Activated CD8-positive, alpha-beta memory T cell treated with anti-CD3 and anti-CD28 coated beads, Interleukin-2, amount 50 U/mL, for 4 hours (primary cell): ENCODE measurements at places on chromosomes 5 and 9.

DNA sequence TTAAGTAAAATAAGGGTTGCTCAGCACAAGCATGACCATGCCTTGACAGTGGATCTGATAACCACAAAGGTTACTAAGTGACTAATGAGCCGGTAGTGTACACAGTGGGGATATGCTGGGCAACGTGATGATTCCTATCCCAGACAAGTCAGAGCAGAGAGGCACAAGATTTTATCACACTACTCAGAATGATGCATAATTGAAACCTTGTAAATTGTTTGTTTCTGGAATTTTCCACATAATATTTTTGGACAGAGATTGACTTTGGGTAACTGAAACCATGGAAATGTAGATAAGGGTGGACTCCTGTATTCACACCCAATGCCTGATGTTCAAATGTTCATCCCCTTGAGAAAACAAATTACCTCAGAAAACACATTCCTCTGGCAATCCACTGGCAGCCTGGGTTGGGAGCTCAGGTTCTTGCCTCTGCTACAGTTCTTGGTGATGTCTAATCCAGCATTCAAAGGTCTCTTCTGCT, 16.2 kb upstream of the ERAP1 start:
- DNase-seq, result no peak

- DNase-seq, result no peak
Observed at GRCh38 chr5:33850100-33850594, 41.6 kb downstream of the ADAMTS12 start.

- no peak for DNase-seq
Observed at GRCh38 chr9:134206311-134207300, 42.2 kb upstream of the RNU6ATAC start.

DNA sequence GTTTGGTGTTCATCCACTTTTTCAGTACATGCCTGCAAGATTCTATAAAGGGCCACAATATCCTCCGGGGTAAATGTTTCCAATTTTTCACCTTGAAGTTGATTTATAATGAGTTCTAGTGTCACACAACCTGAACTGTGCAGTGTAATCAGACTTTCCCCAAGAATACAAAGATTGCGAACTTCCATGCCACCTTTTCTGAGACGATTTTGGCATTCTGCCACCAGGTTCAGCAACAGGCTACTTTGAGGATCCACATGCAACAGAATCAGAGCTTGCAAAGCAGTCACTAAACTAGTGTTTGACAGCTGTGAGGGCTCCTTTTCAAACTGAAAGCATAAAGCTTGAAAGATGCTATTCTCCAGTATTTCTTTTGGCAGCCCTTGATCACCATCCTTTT, 1.6 kb downstream of the FASTKD3 start:
- DNase-seq, result no peak

- no peak for DNase-seq
Observed at GRCh38 chr9:114319147-114319546, 3.8 kb upstream of the ORM1 start.

DNA sequence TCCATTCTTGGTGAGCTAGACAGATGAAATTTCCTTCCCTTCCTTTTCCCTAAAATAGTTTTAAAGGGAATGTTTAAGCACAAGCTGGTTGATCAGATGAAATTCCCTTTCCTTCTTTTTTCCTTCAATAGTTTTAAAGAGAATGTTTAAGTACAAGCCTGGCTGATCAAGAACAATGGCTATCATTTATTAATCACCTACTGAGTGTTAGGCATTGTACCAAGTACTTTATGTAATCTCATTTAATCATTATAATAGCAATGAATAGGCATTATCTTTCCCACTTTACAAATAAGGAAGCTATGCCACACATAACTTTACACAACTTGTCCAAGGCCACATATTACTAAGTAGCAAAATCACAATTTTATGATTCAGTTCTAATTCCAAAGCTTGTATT, 152.0 kb upstream of the ACOT12 start:
- no peak for DNase-seq

DNA sequence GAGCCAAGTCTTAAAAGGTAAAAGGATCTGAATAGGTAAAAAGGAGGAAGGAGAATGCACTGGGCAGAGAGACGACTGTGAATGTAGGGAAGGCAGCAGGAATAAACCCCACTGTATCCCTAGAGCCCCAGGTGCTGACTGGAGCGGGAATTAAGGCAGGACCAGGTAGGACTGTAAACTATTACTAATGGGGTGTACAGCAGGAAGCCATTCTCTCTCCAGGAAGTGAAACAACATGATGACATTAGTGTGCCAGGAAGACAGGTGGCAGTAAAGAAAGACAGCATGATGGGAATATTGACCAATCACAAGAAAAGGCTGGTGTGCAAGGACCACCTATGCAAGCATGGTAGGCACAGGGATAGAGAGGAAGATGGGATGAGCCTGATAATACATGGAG, 433.0 kb downstream of the DNAH5 start:
- DNase-seq, result no peak

DNA sequence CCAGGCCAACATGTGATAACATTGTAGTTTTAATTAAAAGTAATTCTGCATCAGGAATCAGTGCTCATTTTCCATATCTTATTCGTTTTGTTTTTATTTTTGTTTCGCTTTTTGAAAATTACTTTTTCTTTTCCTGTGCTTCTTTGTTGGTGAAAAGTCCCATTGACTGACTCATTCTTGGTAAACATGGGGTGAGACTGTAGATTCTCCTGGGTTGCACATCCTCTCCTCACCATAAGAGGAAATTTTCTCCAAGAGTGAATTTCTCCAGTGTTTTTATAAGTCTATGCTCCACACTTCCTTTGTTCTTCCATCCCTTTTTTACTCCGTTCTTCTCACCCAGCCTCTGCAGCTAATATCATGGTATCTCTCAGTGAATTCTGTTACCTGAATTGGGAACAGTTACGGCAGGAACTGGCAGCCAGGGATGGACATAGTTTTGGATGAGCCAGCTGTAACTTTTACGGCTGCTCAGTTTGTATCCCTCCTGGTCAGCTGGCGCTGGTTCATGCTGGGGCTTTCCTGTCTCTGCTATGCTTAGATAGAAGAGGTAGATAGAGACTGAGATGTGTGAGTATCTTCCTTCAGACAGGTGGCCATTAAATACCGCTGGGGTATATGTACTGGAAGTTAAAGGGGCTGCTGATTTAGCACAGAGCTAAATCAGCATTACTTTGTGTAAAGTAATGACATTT, 80.0 kb downstream of the MAN2A1 start:
- no peak for DNase-seq

- no peak for DNase-seq
Observed at GRCh38 chr5:175082866-175083590, 358.6 kb downstream of the MSX2 start.

DNA sequence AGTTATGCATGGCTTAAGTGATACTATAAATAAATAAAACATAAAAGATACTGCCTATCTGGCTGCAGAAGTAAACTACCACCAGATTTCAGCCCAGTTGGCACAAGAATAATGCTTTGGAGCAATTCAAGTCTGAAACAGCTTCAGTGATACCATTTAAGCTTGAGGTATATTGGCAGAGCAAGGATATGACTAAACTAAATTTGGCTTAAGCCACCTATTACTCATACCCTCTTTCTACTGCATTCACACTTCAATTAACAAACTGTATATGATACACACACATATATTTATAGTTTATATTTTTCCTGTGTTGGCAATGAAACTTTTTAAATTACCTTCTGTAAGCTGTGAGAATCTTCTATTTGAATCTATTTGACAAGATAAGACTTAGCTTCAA, 431.9 kb downstream of the ANXA1 start:
- no peak for DNase-seq

DNA sequence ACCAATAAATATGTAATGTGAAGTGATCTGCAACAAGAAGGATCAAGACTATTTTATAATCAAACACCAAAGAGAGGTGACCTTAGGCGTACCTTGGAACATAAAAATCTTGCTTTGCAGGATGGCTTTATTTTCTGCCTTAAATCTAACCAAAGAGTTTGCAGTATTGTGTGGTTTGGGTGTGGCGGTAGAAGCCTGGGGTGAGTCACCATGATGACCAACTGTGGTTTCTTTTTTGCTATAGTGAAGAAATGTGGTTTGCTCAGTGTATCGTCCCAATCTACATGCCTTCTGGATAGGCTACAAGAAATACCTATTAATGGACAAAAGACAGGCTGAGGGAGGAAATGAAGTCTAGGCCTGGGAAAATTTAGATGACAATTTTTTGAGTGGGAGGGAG, 5.1 kb upstream of the CAST start:
- DNase-seq, result peak; percentile 37

DNA sequence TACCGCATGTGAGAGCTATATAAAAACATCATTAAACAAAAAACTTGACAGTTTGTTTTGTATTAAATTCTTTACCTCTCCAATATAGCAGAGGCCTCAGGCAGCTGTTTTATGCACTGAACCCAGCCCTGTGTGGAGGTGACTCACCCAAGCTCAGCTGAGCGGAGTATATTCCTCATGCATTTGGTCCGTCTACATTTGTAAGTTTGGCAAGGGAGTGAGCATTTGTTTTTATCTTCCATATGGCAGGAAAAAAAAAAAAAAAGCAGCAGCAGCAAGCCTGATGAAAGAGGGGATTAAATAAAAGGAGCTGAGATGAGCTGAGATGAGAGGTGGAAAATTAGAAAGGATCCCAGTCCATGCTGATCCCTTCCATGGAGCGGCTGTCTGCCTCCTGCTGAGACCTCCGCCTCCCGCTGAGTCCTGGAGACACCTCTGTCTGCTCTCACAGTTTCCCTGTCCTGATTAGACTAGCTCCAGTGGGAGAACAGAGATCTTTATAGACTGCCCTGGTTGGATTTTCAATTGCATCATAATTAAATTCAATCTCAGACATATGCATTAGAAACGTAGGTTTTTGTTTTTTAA, 112.0 kb upstream of the CTNND2 start:
- no peak for DNase-seq

- no peak for DNase-seq
Observed at GRCh38 chr9:125990186-125990792, 243.1 kb downstream of the PBX3 start.

DNA sequence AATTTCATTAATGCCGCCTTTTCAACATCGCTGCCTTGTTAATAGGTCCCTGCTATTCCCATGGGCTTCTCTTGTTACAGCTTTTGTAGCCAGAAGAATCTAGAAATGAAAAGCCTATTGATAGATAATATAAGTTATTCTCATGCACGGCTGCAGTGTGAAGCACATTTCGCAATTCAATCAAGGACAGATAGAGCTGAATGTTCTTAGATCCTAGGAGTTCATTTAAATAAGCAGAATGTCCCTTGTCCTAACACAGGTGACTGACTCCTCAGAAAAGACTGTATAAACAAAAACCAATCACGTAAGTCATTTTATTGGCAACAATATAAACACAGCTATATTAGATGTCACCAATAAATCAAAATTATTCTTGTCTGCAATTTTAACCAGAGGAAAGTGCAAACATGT, 9.4 kb downstream of the GLIS3 start:
- DNase-seq, result no peak
